Nucleus accumbens (tissue), 56 donors: ENCODE measurements at places on chromosomes 1 and 21.

GRCh38 chr1:101769520-101769919 lies 227.2 kb downstream of the OLFM3 start:
- DNase-seq, result no peak

DNA sequence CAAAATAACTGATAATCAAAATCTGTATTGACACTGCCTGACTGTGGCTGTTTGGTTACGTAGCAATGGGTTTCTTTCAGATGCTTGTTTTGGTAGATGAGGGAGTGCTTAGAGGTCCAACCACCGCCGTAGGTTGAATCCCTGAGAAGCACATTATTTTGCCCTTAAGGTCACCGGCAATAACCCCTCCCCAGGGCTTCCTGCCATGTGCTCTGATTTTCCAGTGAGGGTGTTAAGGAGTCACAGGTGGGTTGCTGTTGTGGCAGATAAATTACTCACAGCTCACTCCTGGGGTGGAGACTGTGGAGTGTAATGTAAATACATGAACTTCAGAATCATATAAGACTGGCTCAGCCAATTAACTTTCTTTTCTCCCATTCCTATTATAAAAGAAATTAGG lies 81.5 kb upstream of the ZP4 start:
- DNase-seq, result no peak

DNA sequence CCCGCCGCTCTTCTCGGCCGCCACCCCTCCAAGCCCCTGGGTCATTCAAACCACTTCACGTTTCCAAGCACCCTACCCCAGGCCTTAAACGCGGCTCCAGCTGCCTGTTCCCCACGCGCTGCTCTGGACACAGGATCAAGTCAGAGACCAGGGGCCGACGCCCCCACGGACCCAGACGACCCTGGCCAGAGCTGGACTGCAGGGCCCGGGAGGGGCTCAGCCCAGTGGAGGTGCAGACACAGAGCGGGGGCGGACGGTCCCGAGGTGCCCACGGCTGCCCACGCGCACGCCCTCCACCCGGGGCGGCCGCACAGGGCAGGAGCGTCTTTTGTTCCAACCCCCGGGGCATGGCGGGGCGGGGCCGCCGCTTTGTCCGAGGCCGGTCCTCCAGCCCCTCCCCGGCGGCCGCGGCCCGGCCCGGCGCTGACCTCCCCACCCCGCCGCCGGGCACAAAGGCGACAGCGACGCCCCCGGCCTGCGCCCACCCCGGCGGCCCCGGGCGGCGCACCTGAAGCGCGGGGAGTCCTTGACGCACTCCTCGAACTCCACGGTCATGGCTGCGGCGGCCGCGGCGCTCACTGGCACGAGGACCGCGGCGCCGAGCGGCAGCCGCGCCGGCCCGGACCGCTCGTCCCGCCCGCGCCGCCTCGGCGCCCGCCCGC lies 338 bp downstream of the ACAP3 start:
- DNase-seq, result no peak

DNA sequence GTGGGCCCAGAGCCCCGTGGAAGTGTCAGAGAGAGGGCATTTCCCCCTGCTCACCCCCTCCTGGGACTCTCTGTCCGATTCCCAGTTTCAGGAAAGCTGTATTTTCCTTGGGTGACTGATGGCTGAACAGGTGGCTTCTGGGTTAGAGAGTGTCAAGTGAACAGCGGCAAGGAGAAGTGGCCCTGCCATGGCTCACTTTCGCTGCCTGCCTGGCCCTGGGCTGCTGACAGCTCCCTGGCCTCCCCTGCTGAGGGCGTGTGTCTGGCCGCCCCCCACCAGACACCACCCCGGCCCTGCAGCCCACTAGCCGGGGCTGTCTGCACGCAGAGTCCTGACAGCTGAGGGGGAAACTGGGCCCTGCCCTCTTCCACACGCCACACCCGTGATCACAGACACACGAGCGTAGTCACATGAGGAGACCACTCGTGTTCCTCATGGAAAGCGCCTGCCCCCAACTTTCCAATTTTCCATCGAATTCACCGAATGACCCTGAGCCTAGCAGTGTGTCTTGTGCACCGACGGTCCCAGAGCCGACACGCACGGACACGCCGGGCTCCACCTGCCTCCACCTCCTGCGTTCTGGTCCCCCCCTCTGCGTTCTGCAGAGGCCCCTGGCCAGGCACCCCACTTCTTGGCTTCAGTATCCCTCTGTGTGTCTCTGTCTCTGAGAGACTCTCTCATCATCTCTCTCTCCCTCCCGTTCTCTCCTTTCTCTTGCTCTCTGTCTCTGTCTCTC lies 60.6 kb upstream of the CASZ1 start:
- no peak for DNase-seq

GRCh38 chr1:70990469-70991253 lies 57.0 kb downstream of the PTGER3 start:
- no peak for DNase-seq

DNA sequence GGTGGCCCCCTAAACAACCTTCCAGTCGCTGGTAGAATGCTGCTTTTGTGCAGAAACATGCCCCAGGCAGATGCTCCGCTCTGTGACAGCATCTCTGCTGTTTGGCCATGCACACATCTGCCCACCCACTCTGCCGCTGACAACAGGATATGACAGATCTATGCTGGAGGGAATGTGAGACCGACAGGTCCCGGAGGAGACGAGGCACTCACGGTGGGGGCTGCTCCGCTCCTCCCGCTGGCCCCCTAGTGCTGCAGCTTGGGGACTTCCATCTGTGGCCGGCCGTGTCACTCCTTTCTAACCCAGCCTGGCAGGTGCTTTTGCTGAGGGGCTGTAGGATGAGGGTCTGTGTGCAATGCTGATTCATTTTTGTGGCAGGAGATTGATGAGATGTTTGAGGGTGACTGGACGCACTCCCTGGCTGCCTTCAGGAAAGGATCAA lies 49.1 kb upstream of the DMRTB1 start:
- DNase-seq, result no peak

GRCh38 chr1:36482724-36483388 lies at the start of gene CSF3R:
Gene CSF3R, minus strand, starts transcription at chr1:36482913. Its CDS starts 3,417 bp downstream, at chr1:36479496.
- DNase-seq, result no peak

DNA sequence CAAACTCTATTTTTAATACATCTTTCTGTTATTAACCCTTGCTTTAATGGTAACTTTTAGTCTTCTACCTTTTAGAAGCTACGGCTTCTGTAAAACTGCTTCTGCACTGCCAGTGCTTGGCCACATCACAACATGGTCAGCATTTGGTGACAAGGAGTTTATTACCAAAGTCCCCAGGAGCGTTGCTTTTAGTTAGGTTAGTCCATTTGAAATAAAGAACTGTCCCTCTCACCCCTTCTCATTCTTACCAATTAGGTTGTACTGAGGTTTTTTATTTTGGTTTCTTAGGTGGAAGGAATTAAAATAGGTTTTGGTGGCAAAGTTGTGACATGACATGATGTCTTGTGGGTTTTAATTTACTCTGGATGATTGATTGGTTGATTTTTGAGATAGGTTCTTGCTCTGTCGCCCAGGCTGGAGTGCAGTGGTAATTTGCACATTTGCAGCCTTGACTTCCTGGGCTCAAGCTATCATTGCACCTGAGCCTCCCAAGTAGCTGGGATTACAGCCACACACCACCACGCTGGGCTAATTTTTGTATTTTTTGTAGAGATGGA lies 39.2 kb downstream of the SPEN start:
- DNase-seq, result no peak

DNA sequence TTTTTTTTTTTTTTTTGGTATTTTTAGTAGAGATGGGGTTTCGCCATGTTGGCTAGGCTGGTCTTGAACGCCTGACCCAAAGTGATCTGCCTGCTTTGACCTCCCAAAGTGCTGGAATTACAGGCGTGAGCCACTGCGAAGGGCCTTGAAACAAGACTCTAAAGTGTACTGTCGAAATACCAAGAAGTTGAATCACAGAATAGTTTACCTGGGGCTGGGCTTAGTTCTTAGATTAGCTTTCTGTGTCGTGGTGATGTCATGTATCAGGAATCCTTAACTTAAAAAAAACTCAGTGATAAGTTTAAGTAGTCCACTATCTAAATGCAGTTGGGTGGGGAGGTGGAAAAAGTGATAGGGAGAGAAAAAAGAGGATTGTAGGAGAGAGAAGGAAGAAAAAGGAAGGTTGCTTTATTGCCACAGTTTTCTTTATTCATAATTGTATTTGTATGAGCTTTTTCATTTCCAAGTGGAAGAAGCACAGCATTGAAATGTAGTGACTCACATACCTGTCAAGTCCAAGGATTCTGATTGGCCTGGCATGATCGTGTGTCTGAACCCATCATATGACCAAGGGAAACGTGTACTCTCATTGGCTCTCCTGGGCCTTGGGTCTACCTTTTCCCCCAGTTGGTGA lies 13.4 kb downstream of the ITSN1 start:
- no peak for DNase-seq

- DNase-seq, result peak; percentile 45
These were observed 2.8 kb downstream of the SKI start for GRCh38 chr1:2230781-2231531.

DNA sequence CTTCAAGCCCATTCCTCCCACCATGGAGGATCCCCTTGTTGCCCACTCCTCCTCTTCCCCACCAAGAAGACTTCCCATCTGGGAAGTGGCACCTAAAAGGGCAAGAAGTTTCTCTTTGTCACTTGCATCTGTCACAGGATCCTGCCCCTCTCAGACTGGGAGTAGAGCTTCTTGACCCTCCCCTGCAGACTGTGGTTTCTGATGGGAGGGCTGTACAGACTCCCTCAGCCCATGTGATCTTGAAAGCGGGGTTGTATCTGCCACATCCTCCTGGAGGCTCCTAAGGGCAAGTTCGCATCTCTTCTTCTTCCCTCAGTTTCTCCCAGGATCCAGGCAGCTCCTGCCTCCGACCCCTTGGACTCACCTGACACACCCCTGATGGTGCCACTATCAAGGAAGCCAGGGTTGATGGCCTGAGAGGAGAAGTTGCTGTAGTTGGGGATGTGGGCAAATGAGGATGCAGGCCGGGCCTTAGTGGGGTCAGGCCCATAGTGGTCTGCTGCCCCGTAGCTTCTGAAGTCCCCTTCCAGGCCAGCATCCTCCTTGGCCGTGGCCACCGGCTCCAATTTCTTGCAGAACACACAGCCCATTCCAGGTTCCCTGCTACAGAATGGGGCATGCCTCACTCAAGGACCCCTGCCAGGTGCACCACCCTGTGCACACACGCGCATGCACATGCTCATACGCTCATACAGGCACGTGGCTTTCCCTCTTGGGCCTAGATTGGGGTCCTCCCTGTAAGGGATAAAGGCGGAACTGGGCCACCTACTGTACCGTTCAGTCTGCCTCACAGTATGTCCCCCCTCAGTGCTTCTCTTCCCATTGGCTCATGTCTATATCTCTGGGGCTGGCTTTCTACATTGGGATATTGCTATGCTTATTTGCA lies 11.4 kb downstream of the FGR start:
- no peak for DNase-seq

DNA sequence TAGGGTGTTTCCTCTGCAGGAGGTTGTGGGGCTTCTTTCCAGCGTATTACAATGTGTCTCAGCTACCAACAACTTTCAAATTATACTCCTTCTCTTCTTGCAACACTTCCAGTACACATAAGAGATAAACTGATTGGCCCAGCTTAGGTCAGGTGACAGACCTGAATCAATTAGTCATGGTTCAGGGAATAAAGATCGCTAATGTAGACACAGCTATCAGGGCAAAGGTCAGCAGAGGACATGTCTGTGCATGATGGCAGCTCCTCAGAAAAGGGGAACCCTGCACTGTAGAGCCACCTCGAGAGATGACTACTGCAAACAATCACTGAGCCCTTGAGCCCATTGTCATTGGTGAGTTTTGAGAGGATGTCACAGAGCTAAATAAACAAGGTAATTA lies 36.8 kb upstream of the PKN2 start:
- no peak for DNase-seq

GRCh38 chr1:154501423-154502065 lies 475 bp upstream of the TDRD10 start:
- DNase-seq, result no peak

DNA sequence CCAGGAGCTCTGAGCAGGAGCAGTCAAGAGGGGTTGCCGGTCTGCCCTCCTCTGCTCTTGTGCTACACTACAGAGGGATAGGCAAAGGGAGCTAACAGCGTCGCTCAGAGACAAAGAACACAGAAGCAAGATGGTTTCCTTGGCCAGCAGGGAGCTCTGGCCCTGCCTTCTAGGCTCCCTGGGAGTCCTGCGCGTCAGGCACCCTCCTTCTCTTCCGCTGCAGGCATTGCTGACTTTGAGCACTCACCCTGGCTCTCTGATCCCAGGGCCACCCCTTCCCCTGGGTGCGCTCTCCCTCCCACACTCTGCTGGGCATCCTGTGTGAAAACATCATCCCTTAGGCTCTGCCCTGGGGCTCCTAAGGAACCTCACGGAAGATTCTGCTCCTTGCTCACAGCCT lies 489 bp downstream of the TNNI1 start:
- DNase-seq, result no peak

DNA sequence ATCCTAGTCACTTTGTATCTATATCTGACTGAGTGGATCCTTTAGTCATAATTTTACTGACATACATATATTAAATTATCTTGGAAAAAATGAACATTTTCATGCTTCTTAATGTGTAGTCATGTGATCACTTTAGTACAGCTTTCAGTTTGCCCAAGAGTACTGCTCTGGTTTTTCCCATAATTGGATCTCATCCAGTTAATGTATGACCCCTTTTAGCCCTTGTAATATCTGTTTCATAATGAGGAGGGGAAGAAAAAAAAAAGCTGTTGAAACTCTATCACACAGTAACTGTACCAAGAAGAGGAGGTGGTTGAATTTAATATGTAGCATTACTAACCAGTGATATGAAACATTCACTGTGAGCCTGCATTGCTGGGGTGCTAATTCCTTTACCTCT lies 328.7 kb downstream of the PTPRC start:
- no peak for DNase-seq

DNA sequence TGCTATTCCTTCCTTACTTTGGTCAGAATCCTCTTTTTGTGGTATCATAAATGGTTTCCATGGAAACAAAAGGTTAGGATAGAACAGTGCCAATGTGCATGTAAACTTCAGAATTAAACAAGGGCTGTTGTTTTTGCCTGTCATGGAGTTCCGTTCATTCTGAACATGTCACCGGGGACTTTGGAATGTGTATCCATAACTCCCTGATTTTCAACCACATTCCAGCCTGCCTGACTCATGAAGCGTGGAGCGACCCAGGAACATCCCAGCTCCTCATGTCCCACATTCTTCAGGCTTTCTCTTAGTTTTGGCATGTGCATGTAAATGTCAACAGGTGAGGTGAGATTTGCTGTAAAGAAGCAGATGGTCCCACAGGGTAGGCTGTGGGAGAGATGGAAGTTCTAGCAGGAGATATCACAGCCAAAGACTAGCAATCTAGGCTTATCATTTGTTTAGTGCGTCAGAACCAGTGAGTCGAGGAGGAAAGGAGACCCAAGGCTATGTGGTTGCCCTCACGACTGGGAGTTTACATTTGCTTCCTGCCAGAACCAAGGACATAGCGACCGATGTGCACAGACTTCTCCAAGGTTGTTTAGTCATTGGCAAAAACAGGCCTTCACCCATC lies 23.0 kb upstream of the DNAJC11 start:
- no peak for DNase-seq

DNA sequence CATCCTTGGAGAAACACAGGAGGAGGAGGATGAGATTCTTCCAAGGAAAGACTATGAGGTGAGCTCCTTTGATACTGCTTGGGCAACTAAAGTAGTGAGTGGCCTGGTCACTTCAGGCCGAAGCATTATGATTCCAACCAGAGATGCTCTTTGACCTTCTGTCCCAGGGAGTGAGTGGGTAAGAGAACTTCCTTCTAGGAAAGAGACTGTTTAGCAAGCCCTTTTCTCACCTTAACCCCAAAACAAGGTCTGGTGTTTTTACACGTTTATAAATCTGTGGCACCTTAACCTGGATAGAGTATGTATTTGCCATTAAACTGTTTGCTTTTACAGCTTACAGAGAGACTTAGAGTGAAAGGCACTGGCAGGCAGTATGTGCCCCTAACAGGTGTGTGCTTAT lies 1.1 kb downstream of the CLCN6 start:
- DNase-seq, result no peak

- DNase-seq, result no peak
These were observed 3.9 kb upstream of the SFN start for GRCh38 chr1:26858891-26859640.
